ENCODE measurements at places on chromosomes 11 and 22.

DNA sequence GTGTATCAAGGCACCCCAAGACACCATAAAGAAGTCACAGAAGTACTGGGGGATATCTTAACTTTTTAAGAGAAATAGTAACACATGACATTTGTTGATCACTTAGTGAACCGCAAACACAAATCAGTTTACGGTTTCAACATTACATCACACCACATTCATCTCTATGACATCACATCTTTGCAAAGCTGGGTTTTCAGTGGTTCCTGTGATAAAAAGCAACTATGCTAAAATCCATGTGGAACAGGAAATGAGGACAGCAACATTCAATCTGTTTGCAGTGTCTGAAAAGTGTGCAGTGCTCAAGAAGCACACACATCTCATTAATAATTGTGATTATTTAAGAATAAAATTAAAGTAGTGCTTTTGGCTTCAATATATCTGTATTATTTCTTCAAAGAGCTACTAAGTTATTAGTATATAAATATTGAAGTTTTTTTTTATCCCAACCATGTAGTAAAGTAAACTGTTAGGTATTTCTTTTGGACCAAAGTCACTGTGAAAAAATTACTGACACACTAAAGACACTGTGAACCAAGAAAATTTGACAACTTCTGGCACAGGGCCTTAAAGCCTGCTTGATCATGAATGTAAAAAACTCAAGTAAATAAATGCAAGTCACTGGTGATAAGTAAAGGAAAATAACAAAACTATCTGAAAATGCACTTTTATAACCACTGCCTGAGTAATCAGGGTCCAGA lies 156.0 kb upstream of the SOX6 start:
- DNase-seq, result no peak

GRCh38 chr11:72513411-72513810 lies 79.1 kb upstream of the CLPB start:
- DNase-seq, result no peak

- no peak for DNase-seq
Measured at GRCh38 chr22:33975841-33976240, 55.6 kb upstream of the LARGE1 start.

DNA sequence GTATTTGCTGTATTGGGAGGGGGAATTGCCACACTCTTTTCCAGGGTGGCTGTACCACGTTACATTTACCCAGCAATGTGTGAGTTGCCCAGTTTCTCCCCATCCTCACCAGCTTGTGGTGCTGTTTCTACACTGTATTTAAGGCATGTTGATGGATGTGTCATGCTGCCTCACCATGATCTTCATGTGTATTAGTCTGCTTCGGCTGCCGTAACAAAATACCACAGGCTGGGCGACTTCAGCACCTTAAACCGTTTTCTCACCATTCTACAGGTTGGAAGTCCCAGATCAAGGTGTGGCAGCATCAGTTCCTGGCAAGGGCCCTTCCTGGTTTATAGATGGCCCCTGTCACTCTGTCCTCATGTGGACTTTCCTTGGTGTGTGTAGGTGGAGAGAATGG lies 169.7 kb downstream of the IGLL1 start:
- DNase-seq, result no peak

DNA sequence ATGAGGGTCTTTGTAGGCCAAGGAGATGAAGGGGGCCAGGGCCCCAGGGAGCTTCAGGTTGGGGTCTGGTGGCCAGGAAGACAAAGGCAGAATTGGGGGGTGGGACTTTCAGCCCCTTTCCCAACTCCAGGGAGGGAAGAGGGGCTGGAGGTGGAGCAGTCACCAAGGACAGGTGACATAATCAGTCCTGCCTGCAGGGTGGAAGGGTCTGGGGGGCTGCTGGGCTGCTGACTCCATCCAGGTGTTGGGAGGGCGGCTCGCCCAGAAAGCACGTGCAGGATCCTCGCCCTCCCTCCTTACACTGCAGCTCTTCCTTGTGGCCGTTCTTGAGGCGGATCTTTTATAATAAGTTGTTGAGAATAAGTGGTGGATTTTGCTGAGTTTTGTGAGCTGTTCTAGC lies 1491.1 kb downstream of the TBC1D22A start:
- DNase-seq, result no peak

DNA sequence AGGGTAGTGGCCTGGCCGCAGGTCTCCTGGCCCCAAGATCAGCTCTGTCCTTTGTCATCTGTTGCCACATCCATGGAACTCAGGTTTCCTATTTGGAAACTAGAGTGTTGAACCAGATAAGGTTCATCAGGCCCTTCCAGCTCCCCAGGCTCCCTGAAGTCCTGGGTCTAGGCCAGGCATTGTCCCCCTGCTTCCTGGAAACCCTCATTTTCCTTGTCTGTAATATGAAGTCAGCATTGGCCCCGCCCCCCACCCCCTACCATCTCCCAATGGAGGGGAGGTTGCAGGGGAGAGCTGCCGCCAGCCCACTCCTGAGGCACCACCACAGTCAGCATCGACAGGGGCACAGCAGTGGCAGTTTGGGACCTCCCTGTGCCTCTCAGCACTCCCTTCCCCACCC lies 9.0 kb upstream of the MS4A10 start:
- DNase-seq, result no peak

GRCh38 chr11:66068923-66069714 lies 953 bp upstream of the PACS1 start:
- no peak for DNase-seq

GRCh38 chr11:62858201-62858600 lies 18.8 kb upstream of the WDR74 start:
- DNase-seq, result no peak

DNA sequence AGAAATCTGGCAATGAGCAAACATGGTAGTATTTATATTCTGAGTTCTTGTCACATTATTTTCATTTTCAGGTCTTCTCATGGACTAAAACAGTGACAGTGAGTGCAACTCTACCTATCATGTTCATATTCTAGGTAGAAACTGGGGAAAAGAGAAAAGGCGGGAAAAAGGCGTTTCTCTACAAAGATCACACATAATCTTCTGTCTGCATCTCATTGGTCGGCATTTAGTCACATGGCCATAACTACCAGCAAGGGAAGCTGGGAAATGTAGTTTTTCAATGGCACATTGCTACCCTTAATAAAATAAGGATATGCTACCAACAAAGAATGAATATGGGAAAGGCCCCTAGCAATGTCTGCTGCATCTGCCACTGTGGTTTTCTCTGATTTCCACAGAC lies 57.6 kb upstream of the B3GAT1 start:
- DNase-seq, result no peak

DNA sequence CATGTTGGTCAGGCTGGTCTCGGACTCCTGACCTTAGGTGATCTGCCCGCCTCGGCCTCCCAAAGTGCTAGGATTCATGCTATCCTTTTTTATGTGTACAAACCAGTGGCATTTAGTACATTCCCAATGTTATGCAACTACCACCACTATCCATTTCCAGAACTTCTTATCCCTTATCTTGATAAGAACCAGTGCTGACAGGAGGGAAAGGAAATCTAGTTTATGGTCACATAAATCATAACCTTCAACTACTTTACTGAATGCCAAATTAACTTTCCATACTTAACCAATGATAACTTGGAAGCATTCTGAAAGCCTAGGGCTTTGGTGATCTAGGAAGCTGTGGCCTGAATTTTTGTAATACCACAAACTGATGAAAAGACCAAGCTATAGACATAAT lies 170.4 kb downstream of the SWAP70 start:
- no peak for DNase-seq

GRCh38 chr11:130101661-130102060 lies 32.0 kb downstream of the APLP2 start:
- no peak for DNase-seq

- peak; percentile 42 for DNase-seq
Measured at GRCh38 chr22:26756675-26757293, 99.4 kb downstream of the MIAT start.

GRCh38 chr22:28589102-28589750 lies 90.4 kb downstream of the TTC28 start:
- no peak for DNase-seq

DNA sequence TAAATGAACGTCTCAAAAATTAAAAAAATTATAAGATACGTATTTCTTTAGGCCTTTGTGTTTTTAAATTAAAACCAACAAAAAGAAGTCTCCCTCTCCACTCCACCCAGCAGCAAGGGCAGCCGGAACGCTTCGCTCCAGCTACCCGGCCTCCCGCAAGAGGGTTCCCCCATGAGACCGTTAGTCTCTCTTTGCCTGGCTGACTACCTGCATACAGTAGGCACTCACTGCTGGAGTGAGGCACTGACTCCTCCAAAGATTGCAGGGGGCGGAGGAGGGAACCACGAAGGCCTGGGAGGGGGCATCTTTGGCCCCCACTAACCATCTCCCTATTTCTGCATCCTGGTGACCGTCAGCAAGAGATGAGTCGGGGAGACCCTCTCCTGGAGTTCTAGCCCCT lies 10.1 kb downstream of the CBX6 start:
- DNase-seq, result no peak

DNA sequence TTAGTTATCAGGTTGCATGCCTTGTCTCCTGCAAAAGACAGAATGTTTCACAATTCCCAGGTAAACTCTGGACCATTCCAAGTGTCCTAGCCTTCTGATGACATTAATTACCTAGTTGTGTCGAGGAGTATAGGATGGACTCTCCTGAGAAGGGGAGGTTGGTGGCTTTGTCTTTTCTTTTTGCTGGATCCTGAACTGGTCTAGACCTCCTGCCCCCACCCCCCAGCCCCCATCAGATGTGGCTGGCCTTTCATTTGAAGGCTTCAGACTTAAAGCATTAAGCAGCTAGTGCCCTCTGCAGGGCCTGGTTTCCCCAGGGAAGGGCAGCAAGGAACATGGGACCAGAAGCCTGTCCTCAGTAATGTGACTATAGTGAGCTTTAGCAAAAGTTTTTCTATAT lies 9.7 kb downstream of the MCAM start:
- no peak for DNase-seq

DNA sequence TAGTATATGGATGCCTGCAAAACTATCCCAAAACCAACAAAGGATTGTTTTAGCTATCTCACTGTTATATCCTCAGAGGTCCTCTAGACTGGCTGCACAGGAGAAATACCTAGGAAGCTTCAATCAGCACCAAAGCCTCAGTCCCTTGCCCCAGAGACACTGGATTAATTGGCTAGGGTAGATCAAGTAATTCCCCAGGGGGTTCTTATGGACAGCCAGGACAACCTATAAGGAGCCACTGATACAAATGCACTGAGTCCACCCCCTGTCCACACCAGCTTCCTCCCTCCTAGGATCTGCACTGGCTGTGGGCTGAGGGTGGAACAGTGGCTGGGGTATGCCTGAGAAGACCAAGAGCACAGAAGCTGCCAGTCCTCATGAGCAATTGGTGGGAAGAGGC lies 16.3 kb downstream of the ADORA2A start:
- no peak for DNase-seq

DNA sequence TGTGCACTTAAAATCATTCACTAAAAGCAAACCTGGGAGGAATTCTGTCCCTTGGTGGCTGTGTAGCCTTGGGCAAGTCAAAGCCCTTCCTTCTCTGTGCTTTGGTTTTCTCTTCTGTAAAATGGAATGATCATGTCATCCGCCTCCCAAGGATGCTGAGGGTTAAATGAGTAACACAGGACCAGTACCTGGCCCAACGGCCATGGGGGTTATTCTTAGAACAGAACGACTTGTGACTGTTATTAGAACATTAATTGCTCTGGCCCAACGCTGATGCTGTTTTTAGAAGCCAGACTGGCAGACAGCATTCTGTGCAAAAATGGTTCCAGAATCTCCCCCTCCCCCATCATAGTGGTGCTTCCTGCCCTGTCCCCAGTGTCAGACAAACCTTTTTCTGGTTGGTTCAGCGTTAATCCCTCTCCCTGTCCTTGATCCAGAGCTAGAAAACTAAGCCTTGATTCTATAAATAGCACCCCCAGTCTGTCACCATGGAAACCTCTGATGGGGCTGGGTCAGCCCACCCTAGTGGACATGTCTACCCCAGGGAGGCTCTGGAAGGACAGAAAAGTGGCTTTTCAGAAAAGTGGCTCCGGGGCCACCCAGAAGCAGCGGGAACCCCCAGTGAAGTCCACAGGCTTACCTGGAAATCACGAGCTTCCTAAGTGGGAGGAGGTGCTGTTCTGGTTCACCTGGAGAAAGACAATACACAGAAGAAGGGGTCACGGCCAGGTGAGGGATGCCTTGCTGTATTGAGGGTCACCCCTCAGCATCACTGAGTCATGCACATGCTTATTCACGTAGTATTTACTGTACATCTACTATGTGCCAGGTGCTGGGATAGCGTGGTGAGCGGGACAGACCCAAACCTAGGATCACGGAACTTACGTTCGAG lies 15.5 kb upstream of the TFIP11 start:
- no peak for DNase-seq

DNA sequence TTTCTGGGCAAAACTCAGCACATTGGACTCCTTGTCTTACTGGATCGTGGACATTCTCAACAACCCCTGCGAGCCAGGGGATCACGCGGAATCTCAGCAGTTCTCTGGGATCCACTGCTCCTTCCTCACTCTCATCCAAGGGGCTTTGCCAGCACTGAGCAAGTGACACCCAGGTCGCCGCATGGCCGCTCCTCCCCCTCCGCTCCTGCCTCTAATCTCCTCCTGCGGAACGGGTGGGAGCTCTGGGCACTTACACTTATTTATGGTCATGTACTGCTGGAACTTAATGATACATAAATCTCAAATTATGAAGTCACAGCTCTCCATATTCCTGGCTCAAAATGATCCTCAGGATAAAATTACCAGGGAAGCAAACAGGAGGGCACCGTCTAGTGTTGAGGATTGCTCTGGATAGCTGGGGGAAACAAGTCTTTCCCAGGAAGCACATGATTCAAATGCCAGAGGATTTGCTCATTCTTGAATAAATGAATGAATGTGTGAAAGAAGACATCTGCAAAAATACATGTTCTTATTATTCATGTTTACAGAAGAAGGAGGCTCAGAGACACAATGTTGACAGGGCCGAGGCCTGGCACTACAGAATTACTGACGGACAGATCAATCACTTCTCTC lies 1077.3 kb downstream of the TBC1D22A start:
- no peak for DNase-seq

DNA sequence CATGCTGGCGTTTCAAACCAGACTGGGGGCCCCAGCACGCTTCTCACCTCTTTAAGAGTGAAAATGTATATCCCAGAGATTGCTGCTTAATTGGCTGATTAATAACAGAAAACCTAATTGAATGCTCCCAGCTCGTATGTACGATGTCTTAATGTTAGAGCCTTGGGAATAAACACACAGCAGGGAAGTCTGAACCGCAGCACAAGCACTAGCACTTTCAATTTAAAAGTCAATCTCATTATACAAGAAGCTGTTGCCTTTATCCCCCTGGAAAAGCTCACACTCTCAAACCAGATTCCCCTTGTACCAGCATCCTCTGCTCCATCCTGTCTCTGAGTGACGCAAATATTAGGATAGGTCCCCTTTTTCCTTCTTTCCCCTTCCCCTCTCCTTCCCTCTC lies 449.1 kb downstream of the MN1 start:
- DNase-seq, result no peak

DNA sequence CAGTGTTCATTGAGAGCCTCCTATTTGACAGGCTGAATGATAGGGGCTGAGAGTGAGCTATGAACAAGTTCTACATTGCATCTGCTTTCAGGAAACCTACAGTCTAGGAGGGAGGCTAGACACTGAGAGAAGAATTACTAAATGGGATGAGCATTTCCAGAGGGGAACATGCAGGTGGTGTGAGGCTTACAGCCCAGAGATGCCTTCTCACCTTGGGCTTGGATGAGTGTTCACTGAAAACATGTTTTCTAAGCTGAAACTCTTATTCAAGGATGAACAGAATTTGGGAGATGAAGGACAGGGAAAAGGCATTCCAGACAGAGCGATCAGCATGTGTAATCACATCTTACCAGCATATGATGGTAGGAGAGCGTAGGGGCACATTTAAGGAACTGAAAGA lies 177.5 kb upstream of the E2F8 start:
- no peak for DNase-seq
